Cortex of kidney (tissue), 1 donor: ENCODE measurements at places on chromosomes 4 and X.

DNA sequence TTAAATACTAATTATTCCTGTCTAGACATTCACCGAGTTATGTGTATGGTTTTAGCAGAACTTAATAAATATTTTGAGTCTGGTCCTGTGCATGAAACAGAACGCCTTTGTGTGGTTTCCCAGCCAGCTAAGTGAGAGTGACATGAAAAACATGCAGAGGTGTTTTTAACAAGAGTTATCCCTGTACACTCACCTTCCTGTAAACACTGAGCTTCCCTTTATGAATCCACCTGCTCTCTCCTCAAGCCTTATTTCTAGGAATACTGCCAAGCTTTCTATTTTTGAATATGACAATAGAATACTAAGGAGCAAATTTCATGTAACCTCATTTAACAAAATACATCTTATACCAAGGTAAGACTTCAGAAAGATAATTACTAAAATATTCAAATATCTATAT, 270.3 kb upstream of the CTSO start:
- DNase-seq, result no peak

GRCh38 chr4:3255611-3256186, 6.7 kb downstream of the MSANTD1 start:
- no peak for DNase-seq

DNA sequence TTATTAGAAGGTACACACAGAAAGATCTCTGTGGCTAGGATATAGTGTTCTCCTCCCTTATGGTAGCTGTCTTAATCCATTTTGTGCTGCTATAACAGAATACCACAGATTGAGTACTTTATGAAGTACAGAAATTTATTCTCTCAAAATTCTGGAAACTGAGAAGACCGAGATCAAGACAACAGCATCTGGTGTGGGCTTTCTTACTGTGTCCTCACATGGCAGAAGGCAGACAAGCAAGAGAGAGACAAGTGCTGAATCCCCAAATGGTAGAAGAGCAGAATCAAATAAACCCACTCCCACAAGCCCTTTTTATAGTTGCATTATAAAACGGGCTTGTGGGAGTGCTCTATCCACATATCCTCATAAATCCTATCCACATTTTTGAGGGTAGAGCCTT, 373.1 kb downstream of the GABRG1 start:
- DNase-seq, result no peak

GRCh38 chr4:46975812-46976553, 17.4 kb downstream of the GABRA4 start:
- no peak for DNase-seq

DNA sequence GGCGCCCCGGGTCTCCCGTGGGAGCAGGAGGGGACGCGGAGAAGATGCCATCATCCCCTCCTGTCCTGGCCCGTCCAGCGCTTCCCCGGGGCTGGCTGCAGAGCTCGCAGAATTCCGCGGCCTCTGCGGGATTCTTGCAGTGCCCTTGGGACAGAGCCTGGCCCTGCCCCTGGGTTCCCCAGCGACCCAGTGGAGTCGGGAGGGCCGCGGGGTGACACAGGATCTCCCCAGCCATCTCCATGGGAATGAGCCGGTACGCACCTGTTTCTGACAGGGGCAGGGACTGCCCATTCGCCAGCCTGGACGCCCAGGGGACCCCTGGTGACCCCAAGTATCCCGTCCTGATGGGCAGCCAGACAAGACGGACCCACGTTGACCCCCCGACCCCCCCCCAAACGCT, 482 bp downstream of the FAM9C start:
- no peak for DNase-seq

DNA sequence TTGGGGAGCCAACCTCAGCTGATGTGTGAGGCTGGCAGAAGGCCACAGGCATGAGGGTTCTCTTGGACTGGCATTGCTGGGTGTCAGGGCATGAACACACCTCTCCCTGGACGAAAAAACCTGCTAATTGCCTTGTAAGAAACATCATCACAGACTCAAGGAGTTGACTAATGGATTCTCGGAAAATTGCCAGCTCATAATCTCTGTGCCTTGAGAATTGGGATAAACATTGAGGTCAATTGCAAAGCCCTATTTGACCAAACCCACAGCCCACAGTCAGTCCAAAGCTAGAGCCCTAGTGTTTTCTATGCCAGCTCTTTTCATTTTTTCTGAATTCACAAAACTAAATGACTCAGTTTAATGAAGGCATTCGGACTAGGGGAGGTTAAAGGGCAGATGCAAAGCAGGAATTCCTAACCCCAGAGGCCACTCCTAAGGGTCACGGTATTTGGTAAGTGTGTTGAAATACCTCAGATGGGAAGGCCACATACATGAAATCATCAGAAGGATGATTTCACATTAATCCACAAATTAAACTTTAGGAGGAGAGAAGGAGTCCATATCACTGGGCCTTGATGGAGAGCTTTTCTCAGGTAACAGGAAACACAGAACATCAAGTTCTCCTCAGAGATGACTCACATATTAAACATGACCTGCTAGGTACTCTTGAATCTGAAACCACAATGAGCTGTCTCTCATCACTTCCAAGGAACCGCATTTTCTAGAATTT, 39.0 kb upstream of the RASL11B start:
- no peak for DNase-seq

DNA sequence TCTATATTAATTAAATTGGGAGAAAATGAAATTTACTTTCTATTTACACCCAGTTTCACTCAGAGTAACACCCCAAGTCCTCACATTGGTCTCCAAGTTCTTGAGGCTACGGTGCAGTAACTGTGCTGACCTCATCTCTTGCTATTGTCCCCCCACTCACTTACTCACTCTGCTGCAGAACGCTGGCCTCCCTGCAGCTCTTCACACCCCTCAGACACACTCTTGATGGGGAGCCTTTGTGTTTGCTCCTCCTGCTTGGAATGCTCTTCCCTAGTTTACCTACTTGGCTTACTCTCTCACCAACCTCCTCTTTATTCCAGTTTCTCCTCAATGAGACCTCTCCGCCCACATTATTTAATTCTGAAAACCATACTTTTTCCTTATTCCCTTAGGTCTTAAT, 22.2 kb upstream of the SPARCL1 start:
- DNase-seq, result no peak

- no peak for DNase-seq
These were observed 12.3 kb upstream of the NDP start for GRCh38 chrX:43985511-43985910.

- DNase-seq, result no peak
These were observed 38.5 kb upstream of the MSANTD1 start for GRCh38 chr4:3210467-3210866.

DNA sequence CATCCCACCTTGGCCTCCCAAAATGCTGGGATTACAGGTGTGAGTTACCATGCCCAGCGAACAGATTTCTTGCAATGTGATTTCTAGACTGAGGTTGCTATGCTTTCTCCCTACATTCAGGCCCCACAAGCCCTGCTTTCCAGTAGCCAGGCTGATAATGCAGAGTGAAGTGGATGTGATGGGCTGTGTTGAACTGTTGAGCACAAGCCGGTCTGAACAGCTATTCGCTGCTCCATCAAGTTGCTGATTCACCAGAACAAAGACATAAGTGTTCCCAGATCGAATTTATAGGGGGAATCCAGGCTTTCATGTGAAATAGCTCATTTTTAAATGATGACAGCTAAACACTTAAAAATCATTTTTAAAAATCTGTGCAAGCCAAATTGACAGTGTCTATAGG, 8.0 kb downstream of the NIPAL1 start:
- DNase-seq, result no peak

DNA sequence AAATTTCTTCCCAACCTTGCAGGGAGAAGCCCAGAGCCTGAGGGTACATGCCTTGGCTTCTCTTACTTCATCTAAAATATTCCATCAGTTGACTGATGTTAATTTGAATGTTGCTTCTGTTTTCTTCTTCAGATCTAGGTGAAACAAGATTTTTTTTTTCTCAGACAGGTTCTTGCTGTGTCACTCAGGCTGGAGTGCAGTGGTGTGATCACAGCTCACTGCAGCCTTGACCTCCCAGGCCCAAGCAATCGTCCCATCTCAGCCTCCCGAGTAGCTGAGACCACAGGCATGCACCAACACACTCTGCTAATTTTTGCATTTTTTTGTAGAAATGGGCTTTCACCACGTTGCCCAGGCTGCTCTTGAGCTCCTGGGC, 62.1 kb upstream of the KLF3 start:
- DNase-seq, result no peak

DNA sequence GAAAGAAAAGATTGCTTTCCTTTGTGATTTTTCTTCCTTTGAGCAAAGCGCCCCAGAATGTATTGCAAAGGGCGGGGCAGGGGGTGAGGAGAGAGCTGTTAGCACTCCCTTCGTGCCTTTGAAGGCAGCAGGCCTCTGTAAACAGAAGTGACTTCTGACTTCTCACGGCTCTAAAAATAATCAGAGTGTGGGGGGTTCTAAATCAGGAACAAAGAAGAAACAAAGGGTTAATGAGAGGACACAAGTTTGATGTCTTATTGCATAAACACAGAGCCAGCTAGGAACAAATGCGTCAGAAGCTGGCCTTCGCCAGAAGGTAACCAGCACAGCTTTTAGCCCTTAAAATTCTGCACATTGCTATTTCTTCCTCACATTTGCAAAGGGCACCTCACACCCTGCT, 626.2 kb downstream of the MID1IP1 start:
- no peak for DNase-seq

DNA sequence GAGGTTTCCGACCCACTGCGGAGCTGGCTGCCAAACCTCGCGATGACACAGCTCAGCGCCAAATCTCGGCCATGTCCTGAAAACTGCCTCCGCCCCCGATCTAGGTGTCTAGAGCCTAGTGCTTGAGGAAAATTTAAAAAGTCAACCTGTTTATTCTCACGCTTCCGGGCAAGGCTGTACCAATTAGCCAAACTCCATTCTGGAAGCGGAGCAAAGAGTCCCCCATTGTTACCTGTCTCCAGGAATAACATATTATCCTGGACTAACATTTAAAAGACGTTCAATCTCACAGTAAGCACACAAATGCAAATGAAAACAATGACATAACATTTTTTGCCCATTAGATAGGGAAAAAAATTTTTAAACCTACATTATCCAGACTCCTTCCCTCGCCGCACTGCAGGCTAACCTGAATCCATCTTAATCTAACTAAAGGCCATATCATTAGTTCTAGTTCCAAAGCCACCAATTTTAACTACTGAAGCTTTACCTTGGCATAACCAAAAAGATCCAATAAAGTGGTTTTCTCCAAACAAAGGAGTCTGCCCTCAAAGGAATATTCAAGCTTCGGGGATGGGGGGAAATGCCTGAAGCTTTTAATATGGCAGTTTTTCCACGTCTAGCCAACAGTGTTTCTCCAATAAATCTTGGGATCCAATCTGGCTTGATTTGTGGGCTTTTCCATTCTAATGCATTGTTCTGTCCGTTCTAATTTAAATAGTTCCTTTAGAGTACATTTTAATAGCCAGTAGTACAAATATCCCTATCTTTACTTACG, 1.9 kb downstream of the HUWE1 start:
- no peak for DNase-seq

- DNase-seq, result no peak
These were observed 252.4 kb upstream of the CPEB2 start for GRCh38 chr4:14749910-14750309.

GRCh38 chr4:74531963-74532794, 87.2 kb downstream of the AREG start:
- no peak for DNase-seq

DNA sequence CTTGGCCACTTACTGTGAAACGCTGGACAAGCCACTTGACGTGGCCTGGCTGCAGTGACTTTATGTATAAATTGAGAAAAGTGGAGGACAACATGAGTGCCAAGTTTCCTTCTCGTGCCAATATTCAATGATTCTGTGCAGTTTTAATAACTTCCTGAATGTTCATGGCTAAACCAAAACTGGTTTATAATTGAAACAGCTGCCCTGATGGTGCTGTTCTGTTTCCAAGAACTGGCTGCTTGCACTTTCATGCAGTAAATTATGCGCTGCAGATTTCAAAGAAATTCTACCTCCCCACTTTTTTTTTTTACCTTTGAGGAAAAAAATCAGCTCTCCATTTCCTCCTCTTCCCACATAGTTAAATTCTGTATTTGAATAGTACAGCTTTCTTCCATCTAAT, 205.2 kb upstream of the CASK start:
- no peak for DNase-seq

- DNase-seq, result no peak
These were observed 276.1 kb downstream of the BCOR start for GRCh38 chrX:39821709-39822095.
